ENCODE measurements at places on chromosomes 12 and 14.

- no peak for DNase-seq
Observed at GRCh38 chr12:96099986-96100385, 64.6 kb upstream of the LTA4H start.

DNA sequence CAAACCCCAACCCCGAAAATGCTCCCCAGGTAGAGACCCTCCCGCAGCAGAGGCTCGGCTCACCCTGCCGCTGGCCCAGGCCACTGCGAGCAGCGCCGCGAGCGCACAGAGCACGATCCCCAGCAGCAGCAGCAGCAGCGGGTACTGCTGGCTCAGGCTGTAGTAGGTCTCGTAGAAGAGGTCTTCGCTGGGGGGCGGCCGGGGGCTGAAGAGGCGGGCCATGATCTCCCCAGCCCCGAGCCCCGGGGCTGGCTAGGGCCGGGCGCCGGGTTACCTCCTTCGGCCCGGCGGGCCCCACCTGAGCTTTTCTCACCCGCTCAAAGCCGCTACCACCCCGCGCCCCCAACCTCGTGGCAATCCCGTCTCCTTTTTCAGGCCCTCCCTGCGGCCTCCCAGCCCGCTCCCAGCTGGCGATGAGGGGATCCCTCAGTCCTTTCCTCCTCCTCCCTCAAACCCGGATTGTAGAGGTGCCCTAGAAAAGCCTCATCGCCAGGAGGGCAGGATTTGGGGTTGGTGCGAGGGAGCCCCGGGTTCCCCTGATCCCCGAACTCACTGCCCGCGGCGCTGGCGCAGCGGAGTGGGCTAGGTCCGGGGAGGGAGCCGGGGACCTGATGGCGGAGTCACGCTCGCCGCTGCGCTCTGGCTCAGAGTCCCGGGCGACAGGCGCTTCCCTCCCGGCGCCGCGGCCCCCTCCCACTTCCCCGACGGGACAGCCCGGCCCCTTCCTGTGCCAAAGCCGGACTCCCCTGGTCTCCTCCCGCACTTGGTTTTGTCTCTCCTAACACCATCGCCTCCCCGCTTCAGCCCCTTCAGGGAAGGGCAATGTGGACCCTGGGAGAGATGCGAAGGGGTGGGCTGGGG, at the start of gene ADCY4:
Gene ADCY4 (minus strand): TSS at position 641 of the 861 bp plus-strand sequence. CDS start 419 bp downstream, at position 222.
- DNase-seq, result peak; percentile 29

DNA sequence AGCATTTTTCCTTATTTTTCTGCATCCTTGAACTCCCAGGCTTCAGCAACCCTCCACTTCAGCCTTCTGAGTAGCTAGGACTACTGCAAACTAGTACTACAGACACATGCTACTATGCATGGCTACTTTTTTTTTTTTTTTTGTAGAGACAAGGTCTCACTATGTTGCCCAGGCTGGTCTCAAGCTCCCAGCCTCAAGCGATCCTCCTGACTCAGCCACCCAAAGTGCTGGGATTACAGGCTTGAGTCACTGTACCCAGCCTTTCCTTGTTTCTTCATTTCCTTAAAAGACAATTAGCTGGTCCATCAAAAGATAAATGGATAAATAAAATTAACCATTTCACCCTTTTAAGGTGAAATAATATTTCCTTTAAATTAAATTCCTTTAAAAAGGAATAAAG, 205.8 kb downstream of the SPTSSA start:
- no peak for DNase-seq

DNA sequence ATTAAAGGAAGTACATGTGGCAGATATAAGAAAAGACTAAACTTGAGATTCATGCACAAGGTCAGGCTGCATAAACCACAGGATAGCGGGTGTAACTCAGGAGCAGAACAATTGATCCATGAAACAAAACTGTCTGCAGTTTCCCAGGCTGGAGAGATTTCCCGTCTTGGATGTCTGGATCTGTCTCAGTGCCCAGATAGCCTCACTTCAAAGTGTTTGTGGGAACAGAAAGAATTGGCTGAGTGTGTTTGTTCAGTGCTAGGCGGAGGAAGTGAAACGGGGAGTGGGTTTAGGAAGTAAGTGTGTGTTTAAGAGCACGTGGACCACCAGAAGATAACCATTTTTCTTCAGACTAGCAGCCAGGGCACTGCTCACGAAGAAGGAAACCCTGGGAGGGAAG, 1.4 kb upstream of the RNASE10 start:
- DNase-seq, result no peak

GRCh38 chr14:103544388-103545218, 15.6 kb downstream of the TRMT61A start:
- peak; percentile 62 for DNase-seq

DNA sequence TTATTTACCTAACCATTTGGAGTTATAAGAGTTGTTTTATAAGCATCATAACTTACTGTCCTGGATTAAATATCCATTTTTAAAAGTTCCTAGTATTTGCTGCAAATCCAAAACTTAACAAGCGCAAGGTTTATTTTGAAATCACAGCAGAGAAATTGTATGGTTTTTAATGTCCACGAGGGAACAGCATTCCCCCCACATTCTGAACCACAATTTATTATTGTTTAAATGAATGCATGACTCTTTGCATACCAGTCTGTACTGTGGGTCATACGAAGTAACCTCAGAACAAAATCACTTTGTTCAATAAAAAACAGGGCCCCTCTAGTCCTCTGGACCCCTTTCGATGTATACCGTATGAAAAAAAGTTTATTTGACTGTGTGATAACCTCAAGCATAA, 75.9 kb downstream of the DACT1 start:
- DNase-seq, result no peak

DNA sequence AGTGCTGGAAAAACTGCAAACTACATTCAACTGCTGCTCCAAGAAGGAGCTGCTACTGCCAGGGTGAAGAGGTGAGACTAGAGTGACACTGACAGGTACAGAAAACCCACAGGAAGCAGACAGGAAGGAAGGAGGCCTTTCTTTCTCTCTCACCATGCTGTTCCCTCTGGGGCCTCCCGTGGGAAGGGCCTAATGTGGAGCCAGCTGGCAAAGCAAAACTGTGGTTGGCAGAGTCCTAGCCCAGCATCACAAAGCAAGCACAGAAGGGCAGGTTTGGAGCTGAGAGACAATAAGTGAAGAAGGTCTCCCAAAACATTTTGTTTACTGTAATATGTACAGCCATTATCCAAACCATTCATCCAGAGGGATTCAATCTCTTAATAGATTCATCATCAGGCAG, 122.5 kb upstream of the MAX start:
- DNase-seq, result peak; percentile 48

DNA sequence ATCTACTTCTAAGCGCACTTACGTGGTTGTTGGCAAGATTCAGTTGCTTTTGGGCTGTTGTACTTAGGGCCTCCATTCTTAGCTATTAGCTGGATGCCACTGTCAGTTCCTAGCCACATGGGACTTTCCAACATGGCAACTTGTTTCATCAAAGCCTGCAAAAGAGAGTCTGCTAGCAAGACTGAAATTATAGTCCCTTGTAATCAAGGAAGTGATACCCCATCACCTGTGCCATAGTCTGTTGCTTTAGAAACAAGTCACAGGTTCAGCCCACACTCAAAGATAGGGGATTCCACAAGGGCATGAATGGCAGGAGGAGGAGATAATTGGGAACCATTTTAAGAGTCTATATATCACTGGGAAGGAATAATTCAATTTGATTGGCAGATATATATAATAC, 27.1 kb upstream of the SLC17A8 start:
- no peak for DNase-seq

GRCh38 chr12:104930388-104931326, 27.4 kb downstream of the SLC41A2 start:
- DNase-seq, result peak; percentile 55

DNA sequence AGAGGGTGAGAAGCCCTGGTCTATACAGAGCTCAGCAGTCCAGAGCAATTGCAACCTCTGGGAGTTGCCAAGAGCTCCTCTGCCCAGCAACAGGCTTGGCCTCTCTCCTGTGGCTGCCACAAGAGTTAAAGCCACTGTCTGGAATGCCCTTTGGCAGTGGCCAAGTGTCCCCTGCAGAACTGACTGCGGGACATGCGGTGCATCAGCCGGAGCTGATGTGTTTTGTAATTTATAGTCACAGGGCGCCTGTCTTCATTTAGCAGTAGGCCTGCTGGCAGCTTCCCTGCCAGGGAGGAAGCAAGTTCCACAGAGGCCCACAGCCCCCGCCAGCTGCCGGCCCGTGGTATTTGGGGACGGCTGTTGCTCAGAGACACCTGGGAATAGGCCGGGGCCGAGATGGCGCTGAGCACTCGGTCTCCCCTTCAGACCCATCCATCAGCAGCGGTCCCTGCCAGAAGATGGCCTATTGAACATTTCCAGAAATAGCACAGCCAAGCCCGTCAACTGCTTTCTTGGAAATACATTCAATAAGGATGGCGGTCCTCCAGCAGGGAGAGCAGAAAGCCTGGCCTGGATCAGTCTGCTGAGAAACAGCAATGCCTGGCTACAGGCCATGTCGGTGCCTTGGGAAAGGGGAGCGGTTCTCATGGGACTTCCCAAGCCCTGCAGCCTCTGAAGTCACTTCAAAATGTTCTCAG, 217.4 kb downstream of the CRADD start:
- peak; percentile 80 for DNase-seq

DNA sequence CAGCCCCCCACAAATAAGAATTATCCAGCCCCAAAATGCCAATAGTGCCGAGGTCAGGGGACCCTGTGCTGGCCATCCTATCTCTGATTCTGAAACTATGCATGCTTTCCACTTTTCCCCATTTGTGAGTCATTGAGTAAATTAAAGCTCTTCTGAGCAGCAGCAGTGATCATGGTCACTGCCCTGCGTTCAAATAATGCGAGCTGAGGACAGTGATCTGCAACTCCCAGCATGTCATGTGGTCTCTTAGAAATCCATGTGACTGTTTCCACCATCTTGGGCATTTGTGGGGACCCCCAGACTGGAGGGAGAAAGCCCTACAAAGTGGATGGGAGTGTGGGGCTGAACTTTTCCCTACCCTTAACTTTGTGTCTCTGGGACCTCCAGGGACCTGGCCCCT, 53.8 kb downstream of the C14orf132 start:
- no peak for DNase-seq

DNA sequence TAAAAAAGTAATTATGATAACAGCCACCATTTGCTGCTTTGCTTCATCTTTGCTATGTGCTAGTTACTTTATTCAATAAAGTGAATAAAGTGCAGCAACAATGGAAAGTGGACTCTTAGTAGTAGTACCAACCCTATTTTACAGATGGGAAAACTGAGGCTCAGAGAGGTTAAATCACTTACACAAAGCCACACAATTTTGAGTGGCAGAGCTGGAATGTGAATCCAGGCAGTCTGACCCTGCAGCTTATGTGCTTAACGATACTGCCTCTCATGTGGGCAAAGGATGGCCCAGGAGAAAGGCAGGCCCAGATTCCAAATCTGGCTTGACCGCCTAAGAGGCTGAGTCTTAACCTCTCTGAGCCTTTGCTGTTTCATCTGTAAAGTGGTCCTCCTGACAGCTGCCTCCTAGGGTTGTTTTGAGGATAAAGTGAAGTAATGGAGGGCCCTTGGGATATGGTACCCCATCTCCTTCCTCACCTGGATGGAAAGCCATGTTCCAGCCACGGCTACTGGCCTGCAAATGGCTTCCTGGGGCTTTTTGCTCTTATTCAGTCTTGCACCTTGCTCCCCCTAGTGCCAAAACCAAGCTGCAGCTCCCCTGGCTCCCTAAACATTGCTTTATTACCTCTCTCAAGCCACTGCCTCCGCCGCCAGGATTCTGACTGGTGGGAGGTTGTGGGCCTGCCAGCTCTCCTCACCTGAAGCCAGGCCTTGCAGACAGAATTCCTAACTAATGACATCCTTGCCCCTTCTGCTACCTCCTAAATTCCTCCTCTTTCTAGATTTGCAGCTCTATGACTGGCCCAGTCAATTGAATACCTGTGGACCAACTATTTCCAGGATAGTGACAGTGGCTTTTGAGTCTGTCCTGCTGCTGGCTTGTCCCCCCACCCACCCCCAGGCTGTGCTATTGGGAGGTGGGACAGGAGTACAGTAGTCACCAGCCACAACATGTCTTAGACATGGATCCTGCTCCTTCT, 283.3 kb upstream of the PWP1 start:
- DNase-seq, result peak; percentile 83

DNA sequence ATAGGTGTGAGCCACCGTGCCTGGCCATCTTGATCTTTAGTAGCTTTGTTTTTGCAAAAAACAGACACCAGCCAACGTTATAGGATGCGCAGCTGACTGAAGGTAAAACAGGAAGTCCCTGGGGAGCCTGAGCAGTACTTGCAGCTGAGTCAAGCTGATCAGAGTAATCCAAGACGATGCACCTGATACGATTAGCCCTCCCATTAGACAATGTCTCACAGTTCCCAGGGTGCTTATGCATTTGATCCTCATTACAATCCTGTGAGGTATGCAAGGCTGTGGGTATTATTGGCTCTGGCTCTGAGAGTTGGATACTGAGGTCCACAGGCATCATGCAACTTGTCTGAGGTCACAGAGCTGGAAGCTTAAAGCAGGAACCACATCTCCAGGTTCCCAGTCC, 8.1 kb downstream of the KRT18 start:
- DNase-seq, result peak; percentile 64

- DNase-seq, result peak; percentile 92
Observed at GRCh38 chr14:64764641-64765520, 60.7 kb downstream of the PLEKHG3 start.

- DNase-seq, result peak; percentile 9
Observed at GRCh38 chr12:26939192-26939832, 1.0 kb downstream of the FGFR1OP2 start.

DNA sequence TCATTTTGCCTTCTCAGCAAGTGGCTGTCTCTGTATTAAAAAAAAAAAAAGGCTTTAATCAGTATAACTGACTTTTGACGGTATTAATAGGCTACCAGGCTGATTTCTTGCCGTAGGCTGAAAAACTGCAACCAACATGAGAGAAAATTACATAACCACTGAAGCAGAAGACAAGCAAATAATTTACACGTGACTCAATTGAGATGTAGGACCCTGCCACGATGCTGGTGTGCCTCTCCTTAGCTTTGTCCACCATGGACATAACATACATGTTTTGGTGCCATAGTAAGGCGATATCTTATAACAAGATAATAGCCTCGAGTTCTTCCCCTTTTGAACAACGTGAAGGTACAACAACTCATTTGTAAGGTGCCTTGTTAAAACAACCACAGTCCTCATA, 88.7 kb upstream of the GRIP1 start:
- no peak for DNase-seq

- peak; percentile 69 for DNase-seq
Observed at GRCh38 chr12:132638541-132639408, 20.2 kb downstream of the P2RX2 start.

GRCh38 chr12:47022296-47022695, 57.1 kb upstream of the PCED1B start:
- DNase-seq, result peak; percentile 62

GRCh38 chr12:117564881-117565280, 203.5 kb upstream of the NOS1 start:
- peak; percentile 20 for DNase-seq

- peak; percentile 79 for DNase-seq
Observed at GRCh38 chr12:117441751-117442150, 80.3 kb upstream of the NOS1 start.

- no peak for DNase-seq
Observed at GRCh38 chr14:57025456-57025855, 215.2 kb upstream of the OTX2 start.

DNA sequence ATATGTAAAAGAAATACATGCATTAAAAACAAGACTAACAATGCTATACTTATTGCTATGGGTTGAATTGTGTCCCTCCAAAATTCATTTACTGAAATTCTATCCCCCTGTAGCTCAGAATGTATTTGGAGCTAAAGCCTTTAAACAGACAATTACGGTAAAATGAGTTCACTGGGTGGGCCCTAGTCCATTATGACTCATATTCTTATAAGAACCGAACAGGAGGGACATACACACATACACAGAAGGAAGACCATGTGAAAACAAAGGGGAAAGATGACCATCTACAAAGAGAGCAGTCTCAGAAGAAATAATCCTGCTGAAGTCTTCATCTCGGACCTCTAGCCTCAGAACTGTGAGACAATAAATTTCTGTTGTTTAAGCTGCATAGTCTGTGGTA, 77.1 kb upstream of the ANKS1B start:
- DNase-seq, result no peak

Data from astrocyte of the hippocampus (primary cell).